ENCODE measurements at places on chromosomes 5 and 9. TPM values are rescaled to one million over a fixed set of nuclear protein-coding genes. Genes with fewer than 3 reads are reported as not detected.
A peak's percentile ranks its signal among the peaks of the same experiment; 100 is the strongest.

IL9 gene
- total RNA-seq, result not detected

MATR3 gene
- total RNA-seq, result 105 TPM

DNA sequence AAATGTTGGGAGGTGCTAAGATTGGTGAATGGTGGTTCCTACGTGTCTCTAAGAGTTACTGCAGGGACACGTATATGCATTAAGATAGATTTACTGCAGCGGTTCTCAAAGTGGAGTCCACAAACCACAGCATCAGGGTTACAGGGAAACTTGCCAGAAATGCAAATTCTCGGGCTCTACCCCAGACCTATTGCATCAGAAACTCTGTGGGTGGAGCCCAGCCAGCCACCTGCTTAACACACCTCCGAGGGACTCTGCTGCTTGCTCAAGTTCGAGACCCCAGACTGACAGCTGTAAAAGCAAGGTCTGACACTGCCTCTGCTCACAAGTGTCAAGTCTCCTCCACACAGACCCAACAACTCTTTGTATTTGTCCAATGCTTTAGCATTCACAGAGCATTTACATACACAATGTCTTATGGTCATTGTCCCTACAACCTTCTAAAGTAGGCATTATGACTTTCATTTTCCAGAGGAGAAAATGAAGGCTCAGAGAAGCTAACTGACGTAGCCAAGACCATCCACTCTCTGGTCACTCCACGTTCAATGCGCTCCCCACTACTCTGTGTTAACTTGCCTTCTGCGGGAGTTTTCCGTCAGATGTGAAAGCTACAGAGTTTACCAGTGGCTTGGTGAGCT, 48.8 kb downstream of the HSD17B3 start:
- no peak for DNase-seq

DNA sequence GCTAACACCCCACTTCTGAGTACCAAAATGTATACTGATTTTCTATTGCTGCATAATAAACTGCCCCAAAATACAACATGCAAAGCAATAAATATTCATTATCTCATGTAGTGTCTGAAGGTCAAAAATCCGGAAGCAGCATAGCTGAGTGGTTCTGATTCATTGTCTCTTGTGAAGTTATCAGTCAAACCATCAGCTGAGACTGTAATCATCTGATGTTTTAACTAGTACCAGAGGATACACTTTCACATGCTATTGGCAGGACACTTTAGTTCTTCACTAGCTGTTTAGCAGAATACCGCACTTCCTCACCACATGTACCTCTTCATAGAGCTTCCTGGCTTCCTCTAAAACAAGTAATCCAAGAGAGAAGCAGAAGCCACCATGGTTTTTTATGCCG, 12.7 kb upstream of the TMEM161B start:
- DNase-seq, result no peak

DNA sequence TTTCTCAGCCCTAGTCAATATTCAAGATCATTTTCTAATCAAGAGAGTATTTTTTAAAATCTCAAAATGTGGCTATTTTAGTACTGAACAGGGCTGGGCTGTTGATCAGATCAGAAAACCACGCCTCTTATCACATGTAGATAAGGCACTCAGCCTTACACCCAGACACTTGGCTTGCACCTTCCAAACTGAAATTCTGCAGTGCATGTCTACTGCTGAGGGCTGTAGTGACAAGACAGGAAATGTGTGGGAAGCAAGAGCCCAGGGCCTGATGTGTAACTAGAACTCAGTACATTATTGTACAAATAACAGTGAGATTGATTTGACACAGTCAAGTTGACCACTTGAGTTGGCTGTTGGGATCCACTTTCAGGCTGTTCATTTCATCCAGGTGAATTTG, 48.6 kb downstream of the UBE2QL1 start:
- no peak for DNase-seq

- no peak for DNase-seq
Measured at GRCh38 chr5:163303718-163304117, 133.7 kb upstream of the CCNG1 start.

DNA sequence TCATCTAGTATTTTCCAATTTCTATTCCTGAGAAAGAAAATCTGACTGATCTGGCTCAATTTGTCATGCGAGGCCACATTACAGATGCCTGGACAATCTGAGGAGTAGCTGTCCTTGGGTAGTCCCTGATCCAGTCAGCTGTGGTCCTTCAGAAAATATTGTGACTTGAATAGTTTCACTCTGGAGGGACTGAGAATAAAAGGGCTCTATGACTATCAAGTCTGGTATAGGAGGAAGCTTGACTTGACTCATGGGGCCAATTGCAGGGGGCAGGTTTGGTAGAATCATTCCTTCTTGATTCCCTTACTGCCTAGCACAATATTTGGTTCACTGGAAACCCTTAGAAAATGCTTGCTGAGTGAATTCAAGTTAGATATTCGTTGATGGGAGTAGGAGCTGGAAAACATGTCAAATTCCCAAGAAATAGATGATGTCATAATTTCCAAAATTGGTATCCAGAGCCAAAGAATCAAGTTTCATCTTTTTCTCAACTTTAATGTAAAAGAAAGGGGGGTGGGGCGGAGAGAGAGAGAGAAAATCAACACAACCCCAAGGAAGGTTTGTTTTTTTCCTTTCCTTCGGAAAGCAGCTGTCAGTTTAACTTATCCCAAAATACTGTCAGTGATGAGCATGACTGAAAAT, 32.4 kb upstream of the STX17 start:
- no peak for DNase-seq

DNA sequence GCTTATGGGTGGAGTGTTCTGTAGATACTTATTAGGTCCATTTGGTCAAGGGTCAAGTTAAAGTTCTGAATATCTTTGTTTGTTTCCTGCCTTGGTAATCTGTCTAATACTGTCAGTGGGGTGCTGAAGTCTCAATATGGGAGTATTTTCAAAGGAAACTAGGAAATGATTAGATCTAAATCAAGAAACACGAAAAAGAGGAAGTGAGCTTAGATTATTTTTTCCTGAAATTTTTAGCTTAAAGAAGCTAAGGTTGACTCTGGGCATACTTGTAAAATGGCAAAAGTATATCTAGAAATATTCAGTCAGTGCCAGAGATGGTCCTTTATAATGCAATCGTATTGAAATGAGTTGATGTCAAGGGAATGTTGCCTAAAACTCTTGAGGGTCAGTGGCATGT, 313.5 kb downstream of the ICE1 start:
- no peak for DNase-seq

GRCh38 chr9:109113892-109114609, 5.7 kb downstream of the TMEM245 start:
- DNase-seq, result no peak

- DNase-seq, result no peak
Measured at GRCh38 chr9:18404434-18405029, 69.4 kb upstream of the ADAMTSL1 start.

DNA sequence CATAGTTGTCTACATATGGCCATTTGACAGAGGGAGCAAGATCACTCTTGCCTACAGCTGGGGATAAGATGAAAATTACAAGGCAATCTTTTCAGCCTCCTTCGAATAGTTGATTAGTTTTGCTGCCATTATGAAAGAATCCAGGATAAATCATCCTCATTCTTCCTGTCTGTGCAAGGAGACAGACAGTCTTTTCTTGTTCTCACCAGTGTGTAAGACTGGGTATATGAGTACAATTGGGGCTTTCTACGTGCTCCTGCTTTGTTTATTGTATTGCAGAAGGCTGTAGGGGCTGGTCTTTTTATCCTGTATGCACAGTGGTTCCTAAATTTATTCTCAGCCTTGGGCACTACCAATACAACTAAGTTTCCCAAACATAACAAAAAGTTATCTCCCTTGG, 76.8 kb downstream of the SPEF2 start:
- DNase-seq, result no peak

DNA sequence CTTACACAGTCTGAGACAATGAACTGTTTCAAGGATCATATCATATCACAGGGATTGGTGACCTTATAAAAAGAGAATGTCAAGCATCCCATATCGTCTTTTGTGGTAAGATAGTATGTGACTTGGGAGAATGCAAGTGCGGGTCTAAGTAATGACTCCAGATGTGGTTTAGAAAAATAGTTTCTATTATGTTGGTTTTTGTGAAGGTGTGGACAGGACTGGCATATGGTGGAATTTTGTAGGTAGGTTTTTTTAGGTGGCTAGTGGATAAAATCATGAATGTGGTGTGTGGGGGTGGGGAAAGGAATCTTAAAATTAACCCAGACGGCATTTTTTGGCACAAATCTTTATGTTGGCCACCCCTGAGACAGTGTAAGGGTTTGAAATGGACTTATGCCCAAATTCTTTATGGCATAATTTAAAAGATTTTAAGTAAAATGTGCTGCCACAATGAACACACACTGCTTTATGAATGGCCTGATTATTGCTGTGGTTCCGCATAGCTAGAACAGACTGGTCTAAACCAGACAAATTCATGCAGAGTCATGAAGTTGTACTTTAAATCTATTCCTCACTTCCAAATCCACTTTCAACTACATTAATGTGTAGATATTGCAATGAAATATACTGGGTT, 204.8 kb upstream of the HAPLN1 start:
- DNase-seq, result peak; percentile 67

- no peak for DNase-seq
Measured at GRCh38 chr9:133873009-133873408, 119.1 kb downstream of the VAV2 start.

GRCh38 chr9:129052592-129052991, 16.2 kb downstream of the MIGA2 start:
- DNase-seq, result peak; percentile 89

DNA sequence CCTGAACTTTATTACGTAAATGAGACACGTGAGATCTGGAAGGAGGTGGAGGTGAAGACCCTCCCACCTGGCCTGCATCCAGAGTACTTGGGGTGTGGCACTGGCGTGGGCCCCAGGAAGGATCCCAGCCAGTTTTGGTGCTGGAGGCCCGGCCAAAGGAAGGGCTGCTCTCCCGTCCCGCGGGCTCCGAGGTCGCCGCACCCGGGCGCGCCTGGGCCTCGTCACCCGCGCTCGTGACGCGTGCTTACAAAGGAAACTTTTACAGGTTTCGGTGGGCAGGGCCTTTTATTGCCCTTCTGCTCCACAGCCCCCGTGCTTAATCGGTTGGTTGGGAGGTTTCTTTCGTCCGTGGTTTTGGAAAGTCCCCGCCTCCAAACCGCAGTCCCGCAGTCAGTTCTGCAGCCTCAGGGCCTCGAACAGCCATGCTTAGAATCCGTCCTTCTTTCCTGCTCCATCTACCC, 29.2 kb downstream of the CDKN2A start:
- peak; percentile 54 for DNase-seq
